ENCODE measurements at places on chromosomes 2 and 18. TPM values are rescaled to one million over a fixed set of nuclear protein-coding genes. Genes with fewer than 3 reads are reported as not detected.

Gene TUBA3D
- total RNA-seq, result 6.8 TPM

Gene LYPD6
- total RNA-seq, result 0.22 TPM

Gene DSC2
- 1.0 TPM for total RNA-seq

Gene OST4
- total RNA-seq, result 708 TPM

Gene CHN1
- 21.5 TPM for total RNA-seq

Gene GCG
- total RNA-seq, result not detected

Gene PSD4
- 14.8 TPM for total RNA-seq

Gene CCT7
- total RNA-seq, result 634 TPM

Gene TCF23
- total RNA-seq, result not detected

Gene DNAJC5G
- not detected for total RNA-seq

Gene TEKT4
- total RNA-seq, result not detected

Gene GREB1L
- 3.5 TPM for total RNA-seq

Gene TRIM54
- 1.1 TPM for total RNA-seq

Gene PRSS56
- 0.12 TPM for total RNA-seq
